ENCODE measurements at places on chromosomes 11 and 22.

GRCh38 chr22:27397954-27398342 is 403.6 kb downstream of the MN1 start:
- no peak for DNase-seq

DNA sequence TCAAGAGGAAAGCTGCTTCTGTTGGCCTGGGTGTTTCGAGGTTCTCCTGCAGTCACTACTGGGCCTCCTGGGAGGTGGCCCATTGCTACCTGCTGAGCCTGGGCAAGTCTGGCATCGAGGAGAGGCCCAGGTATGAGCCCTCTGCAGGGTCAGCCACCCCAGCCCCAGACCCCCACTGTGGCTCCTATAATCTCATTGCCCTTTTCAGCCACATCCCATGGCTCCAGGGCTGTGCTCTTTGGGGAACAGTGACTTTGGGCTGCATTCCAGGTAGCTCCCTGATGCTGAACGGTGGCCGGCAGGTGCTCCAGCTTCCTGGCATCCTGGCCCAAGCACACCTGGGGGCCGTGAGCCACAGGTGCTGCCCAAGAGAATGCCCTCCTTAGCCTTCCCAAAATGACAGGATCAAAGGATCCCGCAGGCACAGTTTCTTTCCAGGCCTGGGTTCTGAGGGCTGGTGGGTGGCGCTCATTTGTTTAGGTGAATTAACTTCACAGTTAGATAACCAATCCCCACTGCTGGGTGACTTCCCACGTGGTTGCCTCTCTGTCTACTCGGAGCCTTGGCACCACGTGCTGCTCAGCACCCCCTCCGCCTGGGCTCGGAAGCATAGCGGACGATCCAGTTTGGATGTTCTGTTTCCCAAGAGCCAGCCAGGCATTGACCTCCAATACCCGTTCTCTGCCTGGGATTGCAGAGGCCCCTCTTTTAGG is 97.4 kb downstream of the BCR start:
- DNase-seq: no peak

GRCh38 chr11:79525257-79525656 is 84.4 kb upstream of the TENM4 start:
- DNase-seq: no peak

DNA sequence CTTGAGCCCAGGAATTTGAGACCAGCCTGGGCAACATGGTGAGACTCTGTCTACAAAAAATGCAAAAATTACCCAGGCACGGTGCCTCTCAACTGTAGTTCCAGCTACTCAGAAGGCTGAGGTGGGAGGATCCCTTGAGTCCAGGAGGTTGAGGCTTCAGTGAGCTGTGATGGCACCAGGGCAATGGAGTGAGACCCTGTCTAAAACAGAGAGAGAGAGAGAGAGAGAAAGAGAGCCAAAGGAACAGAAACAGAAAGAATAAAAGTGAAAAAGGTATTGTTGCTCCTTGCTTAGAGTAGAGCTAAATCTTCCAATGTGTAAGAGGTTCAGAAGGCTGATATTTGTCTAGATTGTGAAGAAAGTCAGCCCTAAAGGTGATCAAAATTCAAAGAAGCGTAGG is 8.9 kb upstream of the ETS1 start:
- no peak for DNase-seq

DNA sequence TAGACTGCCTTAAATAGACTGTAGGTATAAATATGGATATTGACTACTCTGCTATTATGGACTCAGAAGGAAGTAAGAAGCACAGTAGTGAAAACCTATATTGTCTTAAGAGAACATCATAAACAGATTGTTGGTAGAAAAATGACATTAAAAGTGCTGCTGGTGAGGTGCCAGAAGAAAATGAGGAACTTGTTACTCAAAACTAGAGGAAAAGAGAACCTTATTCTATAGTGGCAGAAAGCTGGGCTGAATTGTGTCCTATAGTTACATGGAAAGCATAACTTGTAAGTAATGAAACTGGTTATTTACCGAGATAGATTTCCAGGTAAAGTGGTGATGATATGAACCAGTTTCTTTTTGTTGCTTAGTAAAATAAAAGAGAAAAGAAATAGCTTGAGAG is 109.7 kb upstream of the CTSC start:
- no peak for DNase-seq

DNA sequence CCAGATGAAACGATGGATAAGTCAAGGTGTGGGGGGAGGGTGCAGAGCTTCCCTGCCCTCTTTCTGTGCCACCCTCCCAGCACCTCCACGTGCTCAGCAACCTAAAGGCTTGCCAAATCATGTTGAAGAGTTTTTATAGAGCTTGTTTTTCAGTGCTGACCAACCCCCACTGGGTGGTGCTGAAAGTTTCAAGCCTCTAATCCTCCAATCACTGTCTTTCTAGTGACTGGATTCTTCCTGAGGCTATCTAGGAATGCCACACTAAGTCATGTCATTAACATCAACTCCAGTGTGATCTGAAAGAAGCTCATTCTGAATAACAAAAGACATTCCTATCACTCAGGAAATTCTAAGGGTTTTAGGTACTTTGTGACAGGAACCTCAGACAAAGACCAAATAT is 382.6 kb downstream of the DYNC2H1 start:
- no peak for DNase-seq

DNA sequence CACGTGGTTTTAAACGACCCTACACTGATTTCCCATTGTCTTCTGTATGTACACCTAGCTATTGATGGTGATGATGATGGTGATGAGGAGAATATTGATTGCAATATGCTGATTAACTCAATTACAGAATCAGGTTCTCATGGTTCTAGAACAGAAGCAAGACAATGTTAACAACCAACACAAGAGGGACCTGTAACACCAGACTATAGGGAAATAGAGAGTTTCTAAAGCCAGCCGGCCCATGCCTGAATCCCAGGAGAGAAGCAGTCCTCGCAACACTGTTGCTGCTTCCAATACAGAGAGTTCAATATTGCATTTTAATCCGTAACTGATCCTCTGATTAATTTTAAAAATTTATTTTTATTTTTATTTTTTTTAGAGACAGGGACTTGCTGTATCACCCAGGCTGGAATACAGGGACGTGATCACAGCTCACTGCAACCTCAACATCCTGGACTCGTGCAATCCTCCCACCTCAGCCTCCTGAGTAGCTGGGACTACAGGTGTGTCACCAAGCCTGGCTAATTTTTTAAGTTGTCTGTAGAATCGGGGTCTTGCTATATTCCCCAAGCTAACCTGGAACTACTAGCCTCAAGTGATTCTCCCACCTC is 22.2 kb upstream of the UBASH3B start:
- DNase-seq: peak; percentile 29

GRCh38 chr11:6653097-6653496 is 2.5 kb downstream of the DCHS1 start:
- no peak for DNase-seq

- DNase-seq: no peak
Measured at GRCh38 chr22:48837341-48837935, 990.2 kb downstream of the BRD1 start.

GRCh38 chr22:48242461-48242864 is 1480.0 kb downstream of the TBC1D22A start:
- DNase-seq: no peak

GRCh38 chr11:118604566-118604965 is 2.8 kb upstream of the PHLDB1 start:
- DNase-seq: no peak

DNA sequence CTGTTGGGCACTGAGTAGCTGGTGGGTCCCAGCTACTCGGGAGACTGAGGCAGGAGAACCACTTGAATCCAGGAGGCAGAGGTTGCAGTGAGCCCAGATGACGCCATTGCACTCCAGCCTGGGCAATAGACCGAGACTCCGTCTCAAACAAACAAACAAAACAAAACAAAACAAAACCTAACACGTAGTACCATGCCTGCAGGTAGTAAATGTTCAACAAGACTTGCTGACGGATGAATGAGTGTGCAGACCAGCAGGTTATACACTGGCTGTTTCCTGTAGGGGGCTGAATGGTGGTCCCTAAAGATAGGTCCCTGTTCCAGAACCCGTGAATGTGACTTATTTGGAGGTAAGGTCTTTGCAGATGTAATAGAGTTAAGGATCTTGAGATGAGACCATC is 12.8 kb upstream of the MRGPRD start:
- no peak for DNase-seq

GRCh38 chr11:9066433-9066925 is 24.9 kb downstream of the SCUBE2 start:
- DNase-seq: no peak

DNA sequence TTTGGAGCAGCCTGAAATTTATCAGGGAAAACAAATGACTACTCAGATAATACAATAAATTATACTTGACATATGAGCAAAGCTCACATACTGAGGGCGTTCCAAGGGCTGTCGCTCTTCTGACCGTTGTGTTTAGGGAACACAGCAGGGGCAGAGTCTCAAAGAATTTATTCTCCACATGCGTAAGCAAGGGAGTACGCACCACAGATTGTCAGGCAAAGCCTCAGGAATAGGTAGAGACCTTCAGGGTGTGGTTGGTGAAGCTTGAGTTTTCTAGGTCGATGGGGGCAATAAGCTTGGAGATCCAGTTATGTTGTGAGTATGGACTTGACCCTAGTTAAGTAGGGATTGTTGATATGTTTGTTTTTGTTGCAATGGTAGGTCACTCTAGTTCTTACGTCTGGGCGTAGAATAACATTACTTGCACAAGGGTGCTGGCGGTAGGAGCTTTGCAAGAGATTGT is 830 bp downstream of the ACAT1 start:
- DNase-seq: no peak

GRCh38 chr11:115616971-115617370 is 112.8 kb upstream of the CADM1 start:
- no peak for DNase-seq

GRCh38 chr11:44893846-44894617 is 56.7 kb downstream of the TP53I11 start:
- DNase-seq: peak; percentile 80

GRCh38 chr11:58741127-58741526 is 9.4 kb upstream of the GLYAT start:
- no peak for DNase-seq

- no peak for DNase-seq
Measured at GRCh38 chr22:44646668-44647067, 55.3 kb upstream of the PRR5 start.

DNA sequence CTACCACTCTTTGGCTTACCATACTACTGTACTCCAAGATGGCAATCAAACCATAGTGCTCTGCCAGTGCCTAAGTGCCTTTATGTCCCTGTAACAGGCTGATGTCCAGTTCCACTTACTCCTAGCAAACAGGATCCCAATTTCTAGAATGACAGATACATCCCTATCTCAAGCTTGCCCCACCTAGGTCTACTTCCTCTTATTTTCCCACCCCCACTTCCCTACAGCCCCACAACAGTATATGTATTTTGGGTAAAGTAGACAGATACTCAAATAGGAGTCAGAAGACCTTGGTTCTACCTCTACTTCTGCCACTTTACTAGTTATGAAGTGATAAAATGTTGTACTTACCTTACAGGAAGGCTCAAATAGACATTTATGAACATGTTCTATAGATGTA is 24.1 kb downstream of the SIK3 start:
- DNase-seq: no peak

- DNase-seq: no peak
Measured at GRCh38 chr22:38129021-38129420, 18.5 kb upstream of the BAIAP2L2 start.

GRCh38 chr11:120192831-120193625 is 17.8 kb upstream of the OAF start:
- no peak for DNase-seq

GRCh38 chr11:108857382-108857781 is 192.5 kb downstream of the DDX10 start:
- no peak for DNase-seq

DNA sequence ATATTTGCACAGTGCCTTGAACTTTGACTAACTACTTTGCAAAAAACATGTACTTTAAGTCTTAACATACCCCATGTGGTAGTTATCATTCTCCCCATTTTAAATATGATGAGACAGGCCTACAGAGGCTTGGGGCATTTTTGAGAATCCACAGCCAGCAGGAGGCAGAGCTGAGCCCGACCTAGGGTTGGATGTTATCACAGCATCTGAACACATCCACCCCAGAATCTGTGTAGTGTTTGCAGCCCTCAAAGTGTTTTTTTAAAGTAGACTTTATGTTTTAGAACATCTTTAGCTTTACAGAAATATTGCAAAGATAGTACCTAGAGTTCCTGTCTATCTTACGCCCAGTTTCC is 17.6 kb downstream of the OTOG start:
- no peak for DNase-seq

DNA sequence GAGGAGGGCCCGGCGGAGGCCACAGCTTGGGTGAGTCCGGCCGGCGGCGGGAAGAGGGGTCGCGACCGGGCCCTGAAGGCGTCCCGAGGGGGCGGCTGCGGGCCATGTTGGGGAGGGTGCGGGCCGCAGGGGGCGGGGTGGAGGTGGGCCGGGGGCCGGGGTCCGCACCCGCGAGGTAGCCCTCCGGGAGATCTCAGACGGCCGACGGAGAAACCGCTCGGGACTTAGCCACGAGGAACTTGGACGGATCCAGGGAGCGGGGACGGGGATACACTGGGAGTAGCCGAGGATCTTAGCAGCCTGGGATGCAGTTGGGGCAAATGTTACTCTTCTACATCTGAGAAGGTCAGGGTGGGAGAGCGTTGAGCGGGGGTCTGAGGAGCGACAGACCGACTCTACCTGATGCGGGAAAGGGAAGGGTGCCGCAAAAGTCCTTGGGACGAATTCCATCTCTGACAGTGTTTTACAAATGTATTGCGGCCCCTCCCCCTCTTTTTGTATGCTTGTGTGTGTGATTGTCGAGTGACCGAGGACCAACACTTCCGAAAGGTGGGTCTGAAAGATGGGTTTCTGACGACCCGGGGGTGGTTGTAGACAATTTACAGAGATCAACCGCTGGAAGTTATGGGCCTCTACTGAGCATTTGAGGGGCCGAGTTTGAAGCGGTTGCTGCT is 658 bp downstream of the STIP1 start:
- no peak for DNase-seq

DNA sequence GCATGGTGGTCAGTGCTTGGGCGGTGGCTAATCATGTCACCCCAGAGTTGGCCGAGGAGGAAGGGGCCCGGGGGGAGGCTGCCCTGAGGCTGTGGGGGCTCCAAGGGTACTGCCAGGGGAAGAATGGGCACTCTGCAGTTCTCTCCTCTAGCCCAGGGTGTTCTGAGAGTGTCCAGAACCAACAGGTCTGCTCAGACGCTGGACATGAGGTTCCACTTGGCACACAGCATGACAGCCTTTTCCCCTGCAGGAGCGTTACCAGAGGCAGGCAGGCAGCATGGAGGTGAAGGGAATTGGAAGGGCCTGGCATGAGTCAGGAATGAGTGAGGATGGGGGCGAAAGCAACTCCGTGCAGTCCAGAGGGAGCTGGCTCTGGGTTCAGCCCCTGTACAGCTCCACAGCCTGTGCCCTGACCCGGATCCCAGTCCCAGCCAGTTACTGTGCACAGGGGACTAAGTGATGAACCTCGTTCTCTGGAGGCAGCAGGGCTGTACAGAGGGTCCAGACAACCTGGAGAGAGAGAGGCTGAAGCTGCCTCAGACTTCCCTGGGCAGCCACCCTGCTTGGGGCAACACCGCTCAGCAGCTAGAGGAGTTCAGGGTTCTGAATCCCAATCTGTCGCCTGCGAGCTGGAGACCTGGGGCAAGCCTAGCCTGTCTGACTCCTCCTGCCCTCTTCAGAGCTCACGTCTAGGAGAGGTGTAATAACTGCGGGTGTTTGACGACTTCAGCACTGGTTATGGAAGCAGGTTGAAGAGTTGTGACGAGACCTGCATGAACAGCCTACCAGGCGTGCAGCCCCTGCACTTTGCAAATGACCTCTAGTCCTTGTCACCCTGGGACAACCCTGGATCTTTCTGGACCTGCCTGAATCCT is 14.7 kb upstream of the TUB start:
- DNase-seq: no peak

Data from neuronal stem cell (in vitro differentiated cells).